ENCODE measurements at places on chromosomes 6 and 20. TPM values are rescaled to one million over a fixed set of nuclear protein-coding genes. Genes with fewer than 3 reads are reported as not detected.

- DNase-seq: no peak
Measured at GRCh38 chr6:203661-204060, 88.6 kb upstream of the DUSP22 start.

DNA sequence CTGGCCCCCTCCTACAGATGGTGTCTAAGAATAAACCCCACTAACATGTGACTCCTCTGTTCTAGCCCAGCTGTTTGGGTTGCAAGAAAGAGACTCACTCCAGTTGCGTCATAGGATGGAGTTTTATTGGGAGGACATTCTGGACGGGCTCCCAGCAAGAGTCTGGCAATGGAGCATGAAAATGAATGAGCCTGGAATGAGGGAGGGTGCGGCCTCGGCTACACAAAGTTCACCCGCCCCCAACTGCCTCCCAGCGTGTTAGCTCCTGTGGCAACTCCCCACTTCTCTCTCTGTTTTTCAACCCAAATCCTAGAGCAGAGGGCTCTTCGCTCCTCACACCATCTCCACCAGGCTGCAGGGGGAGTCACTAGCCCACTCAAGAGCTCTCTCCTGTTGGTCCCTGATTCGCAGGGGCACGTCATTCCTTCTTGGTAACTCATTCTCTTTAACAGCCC is 5.1 kb upstream of the ADAM33 start:
- no peak for DNase-seq

- DNase-seq: no peak
Measured at GRCh38 chr6:47043286-47043685, 1.2 kb upstream of the ADGRF1 start.

DNA sequence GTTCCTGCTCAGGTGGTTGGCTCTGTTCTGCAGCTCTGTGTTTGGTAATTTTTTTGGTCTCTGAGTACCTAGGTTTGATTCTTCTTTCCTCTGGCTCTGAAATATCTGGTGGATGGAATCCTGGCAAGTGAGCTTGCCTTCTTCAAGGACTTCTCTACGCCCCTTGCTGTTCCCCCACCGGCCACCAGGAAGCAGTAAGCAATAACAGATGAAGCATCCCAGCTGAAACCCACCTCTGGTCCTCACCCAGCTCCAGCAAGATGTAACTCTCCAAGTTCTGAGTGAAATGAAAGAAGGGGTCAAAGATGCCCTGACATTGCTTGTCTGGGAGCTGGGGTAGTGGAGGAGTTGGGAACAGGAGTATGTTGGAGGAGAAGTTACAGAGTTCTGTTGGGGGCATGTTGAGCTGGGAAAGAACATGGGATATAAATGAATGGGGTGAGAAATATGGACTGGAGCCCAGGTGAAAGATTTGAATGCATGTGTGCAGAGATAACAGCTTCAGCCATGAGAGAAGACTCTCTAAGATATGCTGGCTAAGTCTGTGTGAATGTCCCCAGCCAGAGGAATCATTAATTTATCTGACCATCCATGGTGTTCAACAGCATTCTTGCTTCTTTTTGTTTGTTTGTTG is 51.3 kb upstream of the GLP1R start:
- DNase-seq: peak; percentile 91

The SGK2 gene
- 8.0 TPM for total RNA-seq
